ENCODE measurements at places on chromosomes 3 and 15.
A peak's percentile ranks its signal among the peaks of the same experiment; 100 is the strongest.

DNA sequence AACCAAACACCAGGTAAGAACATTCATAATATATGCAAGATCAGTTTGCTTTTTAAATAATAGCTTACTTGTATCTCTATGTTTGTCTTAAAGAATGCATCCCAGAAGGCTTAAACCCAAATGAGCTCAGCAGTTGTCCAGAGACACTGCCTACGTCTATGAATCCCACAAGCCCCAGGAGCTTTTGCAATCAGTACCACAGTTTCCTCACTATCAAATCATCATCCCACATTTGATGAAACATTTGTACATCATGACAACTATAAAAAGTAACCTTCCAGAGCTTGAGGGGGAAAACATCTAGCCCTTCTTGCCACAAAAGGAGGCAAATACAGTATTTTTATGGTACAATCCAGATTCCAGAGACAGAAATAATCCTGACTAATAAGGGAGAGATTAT lies 63.7 kb downstream of the ATP8B4 start:
- DNase-seq = peak; percentile 52

DNA sequence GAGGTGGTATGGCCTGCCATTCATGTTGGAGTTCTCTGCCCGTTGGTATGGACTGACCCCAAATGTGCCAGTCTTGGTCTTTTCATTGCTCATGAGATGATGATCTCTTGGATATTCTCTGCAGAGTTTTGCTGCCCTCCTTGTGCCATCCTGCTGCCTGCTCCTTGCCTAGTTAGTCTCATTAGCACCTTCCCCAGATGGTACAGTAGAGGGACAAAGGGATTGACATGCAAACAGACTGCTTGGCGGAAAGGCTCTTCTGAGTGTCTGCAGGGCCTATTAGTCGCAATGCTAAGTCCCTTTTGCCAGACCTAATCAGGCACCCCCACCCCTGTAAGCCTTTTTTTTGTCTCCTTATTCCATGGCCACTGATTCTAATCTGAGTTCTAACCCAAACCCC lies 90.6 kb downstream of the ARNT2 start:
- no peak for DNase-seq

DNA sequence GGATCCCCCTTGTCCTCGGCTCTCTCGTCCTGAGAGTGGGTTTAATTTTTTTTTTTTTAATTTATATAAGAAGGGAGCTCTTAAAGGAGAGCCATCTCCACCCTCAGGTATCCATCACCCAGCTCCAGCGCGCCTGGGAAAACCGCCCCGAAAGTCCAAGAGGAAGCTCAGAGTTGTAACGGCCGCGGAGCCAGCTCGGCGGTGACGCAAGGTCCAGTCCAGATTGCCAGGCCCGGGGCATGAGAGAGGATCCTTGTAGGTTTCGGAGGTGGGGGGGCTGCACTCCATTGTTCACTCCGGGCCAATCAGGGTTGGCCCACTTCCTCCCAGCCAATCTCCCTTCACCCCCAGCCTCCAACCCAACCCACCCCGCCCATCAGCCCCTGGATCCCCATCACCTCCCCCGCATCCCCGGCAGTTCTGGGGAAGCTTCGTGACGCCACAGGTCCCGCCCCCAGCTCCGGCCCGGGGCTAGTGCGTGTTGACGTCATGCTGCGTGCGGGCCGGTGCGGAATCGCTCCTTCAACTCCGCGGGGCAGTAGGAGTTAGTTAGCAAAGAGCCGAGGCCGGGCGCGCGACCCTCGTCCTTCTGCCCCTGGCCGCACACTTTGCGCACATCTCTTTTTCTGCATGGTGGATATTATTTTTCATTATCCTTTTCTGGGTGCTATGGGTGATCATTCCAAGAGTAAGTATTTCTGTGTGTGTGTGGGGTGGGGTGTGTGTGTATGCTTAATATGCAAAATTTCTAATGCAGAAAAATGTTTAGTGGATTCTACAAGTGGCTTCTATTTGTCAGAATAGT lies at the start of gene ISL2:
Gene ISL2 (plus strand): TSS at position 520 of the 805 bp plus-strand sequence. CDS start 111 bp downstream, at position 631.
- DNase-seq = peak; percentile 93

DNA sequence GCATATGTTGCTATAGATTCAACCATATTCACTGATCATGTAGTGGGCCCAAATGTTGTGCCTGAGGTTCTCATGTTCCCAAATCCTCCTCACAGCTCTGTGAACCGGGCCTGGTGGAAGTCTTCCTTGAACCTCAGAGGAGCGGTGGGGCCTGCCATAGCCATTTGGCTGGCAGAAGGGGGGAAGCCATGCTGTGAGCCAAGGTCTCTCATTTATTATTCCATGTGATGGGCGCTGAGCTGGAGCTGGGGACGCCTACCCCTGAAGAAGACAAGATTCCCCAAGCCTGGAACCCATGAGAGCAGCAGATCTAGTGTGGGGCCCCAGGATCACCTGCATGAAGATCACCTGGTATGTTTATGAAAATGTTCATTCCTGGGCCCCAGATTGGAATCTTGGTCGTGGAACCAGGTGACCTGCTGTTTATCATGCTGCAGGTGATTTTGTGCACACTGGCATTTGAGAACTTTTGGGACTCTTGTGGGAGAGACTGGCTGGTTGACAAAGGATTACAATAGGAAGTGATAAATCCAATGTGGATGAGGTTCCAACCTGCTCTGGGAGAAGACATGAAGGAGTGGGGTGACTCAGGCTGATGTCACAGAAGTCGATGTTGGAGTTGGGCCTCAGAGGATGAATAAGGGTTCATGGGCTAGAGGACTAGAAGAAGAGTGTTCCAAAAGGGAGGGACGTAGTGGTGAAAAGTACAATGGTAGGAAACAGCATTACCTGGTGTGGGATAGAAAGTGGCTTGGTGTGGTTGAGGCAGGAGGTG lies 102.1 kb downstream of the ASB7 start:
- DNase-seq = peak; percentile 77

DNA sequence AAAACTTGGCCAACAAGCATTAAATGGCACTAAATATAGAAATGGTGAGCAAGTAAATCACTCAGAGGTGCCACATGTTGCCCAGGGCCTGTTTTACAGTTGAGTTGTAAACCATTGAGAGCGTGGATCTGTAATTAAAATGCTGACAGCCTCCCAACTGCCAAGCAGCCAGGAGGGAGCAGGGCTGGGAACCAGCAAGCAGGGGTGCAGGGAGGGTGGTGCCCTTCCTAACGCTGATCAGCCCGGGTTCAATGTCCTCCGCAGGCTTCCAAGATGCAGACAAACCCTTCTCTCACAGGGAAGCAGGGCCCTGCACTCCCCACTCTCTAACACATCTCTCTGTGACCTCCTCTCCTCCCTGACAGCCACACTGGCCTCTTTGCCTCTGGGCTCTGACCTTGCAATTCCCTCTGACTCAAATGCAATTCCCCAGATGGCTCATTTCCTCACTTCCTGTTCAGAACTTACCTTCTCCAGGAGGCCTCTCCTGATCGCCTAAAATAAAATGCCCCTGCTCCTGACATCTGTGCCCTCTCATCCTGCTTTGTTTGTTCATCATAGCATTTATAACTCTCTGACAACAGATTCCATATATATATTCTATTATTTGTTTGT lies 40.0 kb downstream of the WNT7A start:
- no peak for DNase-seq

- peak; percentile 84 for DNase-seq
Observed at GRCh38 chr3:10758304-10759037, 57.6 kb upstream of the SLC6A11 start.
